ENCODE measurements at places on chromosomes 7 and 10.

- DNase-seq, result no peak
Observed at GRCh38 chr7:113109718-113110117, 8.6 kb downstream of the SMIM30 start.

- DNase-seq, result no peak
Observed at GRCh38 chr7:46163246-46163645, 242.2 kb upstream of the IGFBP3 start.

GRCh38 chr10:68895041-68895440 is 6.1 kb upstream of the DDX50 start:
- no peak for DNase-seq

DNA sequence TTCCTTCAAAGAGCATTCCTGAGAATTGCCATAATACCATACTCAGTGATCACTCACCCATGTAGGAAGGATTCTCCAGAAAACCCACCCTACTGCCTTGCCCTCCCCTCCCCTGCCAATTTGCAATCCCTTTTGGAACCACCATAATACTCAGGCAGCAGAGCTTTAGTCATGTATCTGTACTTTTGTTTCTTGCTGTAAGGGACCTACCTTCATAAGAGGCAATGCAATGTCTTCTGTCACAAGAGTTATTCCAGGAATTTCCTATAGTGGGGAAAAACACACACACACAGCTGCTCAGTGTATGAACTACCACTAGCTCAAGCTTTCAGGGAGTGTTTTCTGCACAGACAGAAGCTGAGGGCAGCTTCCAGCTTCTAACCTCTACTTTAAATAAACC is 67.0 kb downstream of the GSAP start:
- DNase-seq, result no peak

DNA sequence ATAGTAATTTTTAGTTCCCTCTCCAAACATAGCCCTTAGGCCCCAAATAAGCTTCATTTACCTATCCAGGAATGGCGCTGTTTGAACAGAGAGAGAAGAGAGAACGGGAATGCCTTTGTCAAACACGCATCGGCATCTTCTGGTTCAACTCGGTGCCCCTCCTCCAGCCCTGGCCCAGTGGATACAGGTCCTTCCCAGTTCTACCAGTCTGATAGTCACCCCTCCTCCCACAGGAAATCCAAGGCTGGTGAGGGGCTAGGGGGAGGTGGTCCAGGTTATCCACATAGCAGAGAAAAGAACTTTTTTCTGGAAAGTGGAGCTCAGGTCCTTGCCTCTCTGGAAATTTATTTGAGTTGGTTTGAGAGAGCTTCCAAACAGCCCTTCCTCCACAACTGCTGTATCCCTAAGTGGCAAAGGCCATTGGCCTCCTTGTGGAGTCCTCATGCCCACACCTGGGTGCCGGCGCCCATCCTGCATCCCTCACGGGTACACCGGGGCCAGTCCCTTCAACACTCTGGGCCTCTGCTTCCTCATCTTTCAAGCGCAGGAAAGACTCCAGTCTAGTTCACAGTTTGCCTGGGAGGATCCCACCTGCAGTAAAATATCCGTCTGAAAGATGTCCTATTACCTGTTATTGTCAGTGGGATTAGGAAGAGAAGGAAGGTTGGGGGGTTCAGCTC is 287.4 kb downstream of the CELF2 start:
- DNase-seq, result no peak

DNA sequence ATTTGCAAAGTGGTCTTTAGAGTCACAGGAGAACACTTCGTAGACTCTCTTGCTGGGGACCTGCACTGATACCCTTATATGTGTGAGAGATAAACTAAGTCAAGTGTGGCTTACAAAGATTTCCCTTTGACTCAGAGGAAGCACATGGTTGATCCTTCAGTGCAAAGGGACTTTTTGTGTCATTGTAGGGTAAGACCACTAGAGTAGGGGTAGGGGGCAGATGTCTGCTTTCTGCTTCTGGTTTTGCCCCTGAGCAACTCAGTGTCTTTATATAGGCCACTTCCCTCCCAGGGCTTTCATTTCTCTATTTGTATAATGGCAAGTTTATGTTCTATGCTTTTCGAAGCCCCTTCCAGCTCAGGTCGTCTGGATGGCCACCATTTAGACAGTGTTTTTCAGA is 281.7 kb downstream of the SORCS3 start:
- DNase-seq, result no peak
